ENCODE measurements at places on chromosomes 2 and 18. TPM values are rescaled to one million over a fixed set of nuclear protein-coding genes. Genes with fewer than 3 reads are reported as not detected.

The HAUS1 gene
- 34.6 TPM for total RNA-seq

The TMEM163 gene
- total RNA-seq = 4.4 TPM

The SERPINB3 gene
- total RNA-seq = not detected

The TAF4B gene
- total RNA-seq = 13.4 TPM

The RMND5A gene
- total RNA-seq = 26.9 TPM

The ARHGAP15 gene
- 112 TPM for total RNA-seq

The RAB27B gene
- total RNA-seq = 0.17 TPM

The RESP18 gene
- total RNA-seq = not detected

The RGPD3 gene
- 0.27 TPM for total RNA-seq

The HOXD10 gene
- total RNA-seq = not detected

The DCAF17 gene
- total RNA-seq = 23.5 TPM

The C1QL2 gene
- not detected for total RNA-seq

The APCDD1 gene
- total RNA-seq = 0.15 TPM

The CCDC74B gene
- 0.93 TPM for total RNA-seq

The CWC22 gene
- total RNA-seq = 28.9 TPM

The C2orf80 gene
- not detected for total RNA-seq

The MEP1B gene
- total RNA-seq = 0.09 TPM

The TUBA3E gene
- total RNA-seq = not detected

The DNAH6 gene
- 0.82 TPM for total RNA-seq

The MRPL30 gene
- total RNA-seq = 21.4 TPM

The DCDC2C gene
- not detected for total RNA-seq

The SPP2 gene
- total RNA-seq = not detected

The THSD7B gene
- not detected for total RNA-seq

The FRZB gene
- total RNA-seq = not detected

The RRM2 gene
- total RNA-seq = 9.3 TPM

The ATP8B1 gene
- total RNA-seq = 0.42 TPM

The DIPK1C gene
- total RNA-seq = not detected

The DNAJC5G gene
- not detected for total RNA-seq

The GKN1 gene
- total RNA-seq = not detected

The SYT4 gene
- total RNA-seq = not detected

The CEP76 gene
- total RNA-seq = 6.4 TPM

The GDF7 gene
- total RNA-seq = 5.9 TPM

The FBXO41 gene
- 25.7 TPM for total RNA-seq

The CCL20 gene
- total RNA-seq = not detected

The ICA1L gene
- total RNA-seq = 7.3 TPM

The OR6B2 gene
- not detected for total RNA-seq

The PIEZO2 gene
- not detected for total RNA-seq

The CTAGE1 gene
- total RNA-seq = not detected

The PNPT1 gene
- 35.8 TPM for total RNA-seq

The UCN gene
- total RNA-seq = 1.2 TPM

The LGALSL gene
- 2.2 TPM for total RNA-seq

The CHRNG gene
- total RNA-seq = not detected

The PAX8 gene
- total RNA-seq = 0.39 TPM

The ABCB11 gene
- total RNA-seq = not detected

The CERS6 gene
- 5.3 TPM for total RNA-seq

The ANO7 gene
- 1.5 TPM for total RNA-seq

The LRRTM1 gene
- total RNA-seq = not detected

The PRKAG3 gene
- total RNA-seq = not detected

The C2orf72 gene
- total RNA-seq = not detected

The CXCR1 gene
- not detected for total RNA-seq

The DNER gene
- total RNA-seq = not detected

The LAMA3 gene
- not detected for total RNA-seq

The DHRS9 gene
- total RNA-seq = 0.71 TPM

The CHST9 gene
- total RNA-seq = not detected

The ALKAL2 gene
- not detected for total RNA-seq

The SCN7A gene
- total RNA-seq = not detected

The EFR3B gene
- 0.07 TPM for total RNA-seq

The HSBP1L1 gene
- total RNA-seq = 0.98 TPM

The MYL1 gene
- not detected for total RNA-seq

The NGEF gene
- total RNA-seq = not detected

Measured in activated B cell treated with CpG ODN at 0.5 μM for 24 hours (primary cell).